Activated CD8-positive, alpha-beta memory T cell treated with anti-CD3 and anti-CD28 coated beads, Interleukin-2, amount 50 U/mL, for 4 hours (primary cell): ENCODE measurements at places on chromosomes 3 and 15.

DNA sequence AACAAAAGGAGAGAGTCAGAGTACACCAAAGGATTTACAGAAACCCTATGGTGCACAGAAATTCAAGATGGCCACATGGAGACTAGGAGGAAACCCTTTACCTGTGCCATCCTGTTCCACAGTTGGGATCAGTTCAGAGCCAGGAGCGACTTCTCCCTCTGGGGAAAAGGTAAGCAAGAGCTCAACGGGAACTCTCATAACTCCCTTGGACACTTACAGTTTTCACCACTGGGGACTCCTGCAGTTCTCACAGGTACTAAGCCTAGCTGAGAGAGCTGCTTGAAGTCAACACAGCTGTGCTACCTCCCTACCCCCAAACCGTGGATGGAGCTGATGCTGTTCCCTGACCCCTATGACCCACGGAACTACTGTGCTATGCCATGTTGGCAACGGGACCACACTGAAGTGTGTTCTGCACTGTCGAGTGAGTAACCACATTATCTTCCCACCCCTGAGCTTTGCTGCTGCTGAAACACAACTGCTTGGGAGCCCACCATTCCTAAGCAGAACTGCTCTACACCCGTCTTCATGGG lies 606.8 kb downstream of the GBE1 start:
- no peak for DNase-seq

- DNase-seq: no peak
These were observed 119.3 kb upstream of the SLC24A5 start for GRCh38 chr15:48001393-48002039.

- no peak for DNase-seq
These were observed 626.5 kb upstream of the ADAMTS9 start for GRCh38 chr3:65314269-65314668.

DNA sequence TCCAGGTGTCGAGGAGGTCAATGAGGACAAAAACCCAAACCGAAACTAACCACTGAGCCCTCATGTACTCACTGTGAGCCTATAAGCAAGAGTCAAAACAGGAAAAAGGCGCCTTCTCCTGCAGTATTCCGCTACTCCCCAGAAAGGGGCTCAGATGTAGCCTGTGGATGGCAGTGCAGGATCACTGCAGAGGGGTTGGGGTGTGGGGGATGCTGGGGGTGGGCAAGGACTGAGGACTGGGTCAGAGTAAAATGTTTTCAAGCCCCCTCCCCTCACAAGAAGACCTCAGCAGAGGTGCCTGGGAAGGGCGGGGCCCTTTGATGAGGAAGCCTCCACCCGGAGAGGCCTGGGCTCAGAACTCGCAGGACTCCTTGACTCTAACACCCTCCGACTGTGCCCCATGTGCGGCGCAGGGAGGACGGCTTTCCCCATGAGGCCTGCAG lies 170.1 kb downstream of the OSBPL10 start:
- DNase-seq: no peak

- DNase-seq: no peak
These were observed 325.9 kb upstream of the CTDSPL start for GRCh38 chr3:37535526-37536432.

DNA sequence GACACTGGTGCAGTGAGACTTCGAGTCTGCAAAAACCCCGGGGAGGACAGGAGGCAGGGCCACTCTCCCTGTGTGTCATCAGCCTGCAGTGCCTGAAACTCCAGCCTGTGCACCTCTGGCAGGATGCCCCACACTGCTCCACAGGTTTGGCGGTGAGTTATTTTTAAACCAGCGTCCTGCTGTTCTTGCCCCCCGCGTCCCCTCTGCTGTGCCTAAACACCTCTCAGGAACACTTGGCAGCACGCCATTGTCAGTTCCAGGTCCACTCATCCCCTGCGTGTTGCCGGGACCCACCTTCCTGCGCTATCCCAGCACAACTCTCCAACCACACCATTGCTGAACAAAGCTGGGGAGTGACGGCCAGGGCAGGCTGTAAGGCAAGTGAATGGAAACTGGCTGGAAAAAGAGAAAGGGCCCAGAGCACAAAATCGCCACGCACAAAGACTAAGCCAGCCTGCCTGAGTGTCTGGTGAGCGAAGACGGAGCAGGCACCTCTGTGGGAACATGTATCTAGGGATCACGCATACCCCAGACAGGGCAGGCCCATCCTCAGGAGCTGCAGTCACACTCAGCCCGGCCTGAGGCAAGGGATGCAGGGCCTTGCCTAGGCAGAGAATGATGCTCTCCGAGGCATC lies 3.1 kb upstream of the PLA2G4F start:
- DNase-seq: no peak

DNA sequence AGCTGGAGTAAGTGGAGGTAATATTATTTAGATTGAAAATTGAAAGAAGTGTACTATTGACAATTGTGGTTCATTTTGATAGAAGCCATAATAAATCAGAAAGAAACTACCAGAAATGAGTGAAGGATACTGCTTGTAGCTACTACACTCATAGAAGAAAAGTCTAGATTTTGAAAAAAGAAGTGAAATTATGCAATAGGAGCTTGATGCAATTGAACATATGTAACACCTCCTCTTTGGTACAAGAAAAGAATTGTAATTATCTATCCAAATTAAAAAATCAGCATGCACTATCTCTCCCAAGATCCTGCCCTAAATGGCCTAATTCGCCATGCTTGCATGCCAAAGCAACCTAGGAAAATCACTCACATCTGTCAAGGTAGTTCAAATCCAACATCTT lies 51.1 kb upstream of the CD200R1L start:
- DNase-seq: no peak

GRCh38 chr3:12430086-12430485 lies 54.2 kb upstream of the TSEN2 start:
- DNase-seq: no peak

DNA sequence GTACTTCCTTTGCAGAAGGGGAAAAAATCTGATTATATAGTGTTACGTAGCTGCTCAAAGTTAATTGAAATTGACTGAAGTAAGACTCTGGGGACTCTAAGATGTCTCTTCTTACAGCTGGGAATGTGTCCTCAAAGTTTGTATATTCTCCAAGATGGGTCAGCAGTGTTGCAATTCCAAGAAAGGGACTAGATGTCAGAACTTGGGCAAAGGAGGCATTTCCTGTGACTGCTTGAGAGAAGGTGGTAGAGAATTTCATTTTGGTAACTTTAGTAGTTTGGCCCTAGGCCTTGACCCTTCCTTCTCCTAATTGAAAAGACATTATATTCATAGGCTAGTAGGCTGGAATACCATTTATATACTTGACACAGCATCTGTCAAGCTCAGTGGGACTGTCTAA lies 33.9 kb downstream of the PTPRG start:
- DNase-seq: no peak

DNA sequence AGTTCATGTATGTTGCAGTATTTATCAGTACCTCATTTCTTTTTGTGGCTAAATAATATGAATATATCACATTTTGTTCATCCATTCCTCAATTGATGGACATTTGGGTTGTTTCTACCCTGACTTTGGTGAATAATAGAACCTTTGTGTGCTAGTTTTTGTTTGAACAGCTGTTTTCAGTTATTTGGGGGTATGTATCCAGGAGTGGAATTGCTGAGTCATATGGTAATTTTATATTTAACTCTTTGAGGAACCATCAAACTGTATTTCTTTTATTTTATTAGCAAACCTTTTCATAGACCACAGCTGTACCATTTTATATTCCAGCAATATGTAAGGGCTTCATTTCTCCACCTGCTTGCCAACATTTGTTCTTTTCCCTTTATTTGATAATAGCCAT lies 38.4 kb upstream of the RBM5 start:
- DNase-seq: no peak

GRCh38 chr15:95497634-95498033 lies 832.9 kb upstream of the NR2F2 start:
- no peak for DNase-seq

DNA sequence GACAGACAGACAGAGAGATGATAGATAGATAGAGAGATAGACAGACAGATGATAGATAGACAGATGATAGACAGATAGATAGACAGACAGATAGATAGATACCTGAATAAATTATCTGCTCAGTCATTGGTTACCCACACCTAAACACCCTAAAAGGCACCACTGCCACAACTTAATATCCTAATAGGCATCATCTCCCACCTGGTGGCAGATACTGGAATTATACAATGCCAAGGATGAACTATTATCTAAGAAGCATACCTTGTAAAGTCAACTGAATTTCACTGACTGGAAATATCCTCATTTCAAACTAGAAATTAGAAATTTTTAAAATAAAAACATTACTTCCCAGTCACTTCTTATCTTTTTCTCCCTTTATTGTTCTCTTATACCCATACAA lies 19.4 kb upstream of the ATP8B4 start:
- DNase-seq: no peak
